DMS79 (cell line): ENCODE measurements at places on chromosomes 4 and X.

DNA sequence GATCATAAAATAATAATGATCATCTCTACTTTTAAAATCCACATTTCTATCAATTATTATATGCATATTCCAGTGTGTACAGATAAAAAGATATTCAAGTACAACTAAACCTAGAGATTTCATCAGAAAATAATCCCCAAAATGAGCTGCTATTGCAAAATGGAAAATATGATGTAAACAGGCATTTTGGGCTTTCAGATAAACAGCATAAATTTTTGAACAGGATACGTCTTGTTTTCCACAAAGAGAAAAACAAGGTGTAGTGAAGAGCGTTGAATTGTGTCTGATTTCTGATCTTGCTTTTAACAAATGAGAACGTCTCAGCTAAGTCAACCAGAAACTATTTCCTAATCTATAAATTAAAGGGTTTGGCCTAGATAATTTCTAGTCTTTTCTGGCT, 349.6 kb upstream of the FTHL17 start:
- DNase-seq: no peak

GRCh38 chrX:150156615-150157014, 206.5 kb upstream of the MAMLD1 start:
- no peak for DNase-seq

- no peak for DNase-seq
Measured at GRCh38 chrX:41031256-41031967, 53.8 kb upstream of the USP9X start.

GRCh38 chr4:159045321-159045720, 57.6 kb upstream of the RAPGEF2 start:
- no peak for DNase-seq

- no peak for DNase-seq
Measured at GRCh38 chr4:8204576-8205227, 5.6 kb downstream of the SH3TC1 start.

GRCh38 chr4:68346461-68346860, 3.4 kb downstream of the YTHDC1 start:
- no peak for DNase-seq

GRCh38 chrX:54479136-54480111, 16.6 kb downstream of the FGD1 start:
- peak; percentile 10 for DNase-seq

- no peak for DNase-seq
Measured at GRCh38 chr4:177574446-177574845, 132.2 kb upstream of the AGA start.

- no peak for DNase-seq
Measured at GRCh38 chr4:162837679-162838078, 329.0 kb downstream of the NAF1 start.
